ENCODE measurements at places on chromosomes 13 and 19.

GRCh38 chr13:73844986-73845385, 289.2 kb downstream of the KLF12 start:
- DNase-seq = no peak

DNA sequence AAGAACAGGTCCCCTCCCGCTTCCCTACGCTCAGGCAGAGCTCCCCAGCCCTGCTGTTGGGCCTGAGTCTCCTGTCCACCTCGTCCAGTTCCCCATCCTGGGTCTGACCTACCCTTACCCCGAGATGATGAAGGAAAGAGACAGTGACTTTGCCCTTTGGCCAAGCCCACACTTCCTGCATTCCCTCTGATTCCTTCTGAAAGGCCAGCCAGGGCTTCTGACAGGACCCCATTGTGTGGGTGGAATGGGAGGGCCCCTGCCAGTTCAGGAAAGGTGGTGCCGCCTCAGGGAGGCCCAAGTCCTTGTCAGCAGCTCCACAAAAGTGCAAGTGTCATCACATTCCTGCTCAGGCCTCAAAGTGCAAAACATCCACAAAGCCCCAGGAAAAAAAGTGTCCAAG, 177.8 kb downstream of the PAN3 start:
- no peak for DNase-seq

- DNase-seq = no peak
Measured at GRCh38 chr13:96741779-96742178, 252.5 kb downstream of the OXGR1 start.

DNA sequence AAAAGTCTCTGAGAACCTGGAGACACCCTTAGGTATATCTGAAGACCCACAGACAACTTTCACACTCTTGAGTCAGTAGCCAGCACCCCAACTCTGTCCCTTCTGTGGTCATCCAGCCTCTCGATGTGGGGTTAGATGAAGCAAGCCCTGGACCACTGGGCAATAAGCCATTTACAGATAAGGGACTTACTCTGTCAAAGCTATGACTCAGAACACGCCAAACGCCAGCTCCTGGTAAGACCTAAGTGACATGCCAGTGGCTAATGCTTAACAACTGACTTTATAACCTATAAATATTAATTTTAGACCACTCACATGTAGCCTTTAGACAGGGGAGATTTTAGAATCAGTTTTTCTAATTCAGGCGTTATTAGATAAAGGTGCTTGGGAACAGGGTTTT, 85.7 kb downstream of the SHISA2 start:
- no peak for DNase-seq

GRCh38 chr13:20721454-20722357, 18.2 kb downstream of the IL17D start:
- DNase-seq = no peak

- DNase-seq = no peak
Measured at GRCh38 chr13:37194428-37194861, 89.0 kb upstream of the CSNK1A1L start.

- DNase-seq = no peak
Measured at GRCh38 chr19:35116072-35116801, 614 bp downstream of the FXYD3 start.

- peak; percentile 22 for DNase-seq
Measured at GRCh38 chr13:66926200-66926850, 303.8 kb downstream of the PCDH9 start.

- no peak for DNase-seq
Measured at GRCh38 chr13:97515643-97516042, 81.7 kb downstream of the RAP2A start.
